ENCODE measurements at places on chromosomes 2 and 18. TPM values are rescaled to one million over a fixed set of nuclear protein-coding genes. Genes with fewer than 3 reads are reported as not detected.
A peak's percentile ranks its signal among the peaks of the same experiment; 100 is the strongest.

The CPSF3 gene
- total RNA-seq = 77.2 TPM

The IL1RL2 gene
- not detected for total RNA-seq

The CLEC4F gene
- not detected for total RNA-seq

The STARD6 gene
- total RNA-seq = not detected

- no peak for DNase-seq
Observed at GRCh38 chr2:163716101-163716500, 19.7 kb downstream of the FIGN start.

DNA sequence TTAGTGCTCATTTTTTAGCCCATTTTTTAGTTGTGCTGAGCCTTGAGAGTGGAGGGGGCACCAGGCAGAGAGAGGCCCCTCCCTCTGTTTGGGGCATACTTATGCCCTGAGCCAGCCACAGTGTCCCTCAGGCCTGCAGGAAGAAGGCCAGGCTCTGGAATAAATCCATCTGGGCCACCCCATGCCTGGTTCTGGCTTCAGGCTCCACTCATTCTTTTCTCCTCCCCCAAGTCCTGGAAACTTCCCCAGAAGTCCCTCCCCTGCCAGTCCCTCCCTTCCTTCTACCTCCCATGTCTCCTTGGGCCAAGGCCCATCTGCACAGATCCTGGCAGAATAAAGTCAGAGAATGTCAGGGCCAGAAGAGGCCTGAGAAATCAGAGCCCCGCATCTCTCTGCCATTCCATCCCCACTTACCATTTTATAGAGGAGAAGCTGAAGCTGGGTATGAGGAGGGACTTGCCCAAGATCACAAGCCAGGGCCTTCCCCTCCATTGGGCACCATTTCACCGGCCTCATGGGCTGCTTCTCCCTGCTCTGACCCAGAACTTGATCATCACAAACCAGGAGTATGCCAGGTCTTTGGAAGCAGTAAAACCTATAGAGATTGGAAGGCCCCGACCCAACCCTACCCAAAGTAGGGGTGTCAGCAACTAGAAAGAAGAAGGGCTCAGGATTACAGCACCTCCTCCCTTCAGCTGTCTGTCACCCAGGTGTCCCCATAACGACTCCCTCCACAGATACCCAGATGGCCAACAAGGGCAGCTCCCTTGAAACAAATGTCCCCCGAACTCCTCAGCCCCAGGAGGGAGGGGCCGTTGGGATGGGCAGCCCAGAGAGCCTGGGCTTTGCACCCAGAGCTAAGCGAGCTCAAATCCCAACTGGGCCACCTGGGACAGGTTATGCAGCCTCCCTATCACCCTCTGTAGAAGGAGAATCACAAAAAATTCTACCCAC is 108.4 kb downstream of the POLR1A start:
- peak; percentile 62 for DNase-seq

DNA sequence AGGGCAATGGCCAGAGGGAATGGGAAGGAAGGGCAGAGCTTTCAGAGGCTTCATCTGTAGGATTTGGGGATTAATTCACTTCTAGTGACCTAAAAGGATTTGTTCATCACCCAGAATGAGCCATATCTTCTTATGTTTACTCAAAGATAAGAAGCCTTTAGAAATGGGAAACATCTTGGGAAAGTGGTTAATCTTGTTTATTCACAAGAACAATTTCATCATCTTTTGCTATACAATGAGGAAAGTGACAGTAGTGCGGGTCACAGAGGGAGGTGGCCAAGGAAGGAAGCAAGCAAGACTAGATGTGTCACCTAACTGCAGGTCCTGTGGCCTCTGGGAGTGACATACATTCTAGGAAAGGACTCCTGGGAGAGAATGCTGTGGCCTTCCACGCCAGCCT is 140.4 kb upstream of the ALPP start:
- no peak for DNase-seq

- no peak for DNase-seq
Observed at GRCh38 chr2:240231838-240232244, 91.4 kb upstream of the OTOS start.

DNA sequence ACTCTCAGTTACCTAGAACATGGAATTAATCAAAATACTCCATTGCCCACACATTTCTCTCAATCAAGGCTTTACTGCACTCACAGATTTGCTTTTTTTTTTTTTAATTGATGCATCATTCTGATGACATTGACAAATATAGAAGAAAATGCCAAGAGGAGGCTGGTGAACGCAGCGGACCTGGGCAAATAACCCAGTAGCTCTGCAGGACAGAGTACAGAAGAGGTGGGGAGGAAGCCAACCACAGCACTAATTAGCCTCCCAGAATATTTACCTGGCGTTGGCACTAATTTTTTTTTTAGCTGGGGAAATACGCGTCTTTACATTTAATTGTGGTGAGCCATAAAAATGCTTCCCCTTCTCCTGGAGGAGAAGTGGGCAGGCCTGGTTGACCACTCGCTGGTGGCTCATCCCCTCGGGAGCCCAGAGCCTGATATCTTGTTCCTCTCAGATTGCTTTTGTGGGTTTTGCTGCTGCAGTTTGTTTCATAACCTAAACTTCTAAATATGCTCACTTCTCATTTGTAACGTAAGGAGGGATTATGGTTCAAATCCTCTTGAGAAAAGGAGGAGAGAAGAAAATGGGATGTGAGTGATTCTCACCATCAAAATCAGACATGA is 165.8 kb upstream of the EPB41L3 start:
- no peak for DNase-seq

GRCh38 chr2:165283342-165283741 is 44.1 kb downstream of the SCN2A start:
- no peak for DNase-seq

- no peak for DNase-seq
Observed at GRCh38 chr2:172639823-172640222, 83.9 kb downstream of the PDK1 start.

DNA sequence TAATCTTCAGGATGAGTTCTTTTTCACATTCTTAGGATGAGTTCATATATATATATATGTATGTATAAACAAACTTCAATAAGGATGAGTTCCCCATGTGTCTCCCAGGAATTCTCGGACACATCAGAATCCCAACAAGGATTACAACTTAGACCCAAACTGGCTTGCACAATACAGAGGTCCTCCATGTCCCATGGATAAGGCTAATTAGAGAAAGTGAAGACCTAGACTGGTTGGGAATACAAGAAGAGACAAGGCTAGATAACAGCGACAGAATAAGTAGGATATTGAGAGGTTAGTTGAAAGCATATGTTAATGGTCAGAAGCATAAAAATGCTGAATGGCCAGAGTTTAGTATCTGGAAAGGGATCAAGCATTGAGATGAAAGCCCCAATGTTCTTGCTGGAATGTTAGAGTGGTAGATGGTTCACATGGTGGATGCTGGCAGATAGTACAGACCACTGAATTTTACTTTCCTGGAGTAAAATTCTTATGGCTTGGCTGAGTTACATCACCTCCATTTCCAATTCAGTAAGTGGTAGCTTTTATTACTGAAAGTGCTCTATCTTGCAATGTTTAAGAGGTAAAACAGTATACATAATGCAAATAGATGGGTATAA is 154.9 kb upstream of the EPHA4 start:
- DNase-seq = no peak

The PLB1 gene
- not detected for total RNA-seq

DNA sequence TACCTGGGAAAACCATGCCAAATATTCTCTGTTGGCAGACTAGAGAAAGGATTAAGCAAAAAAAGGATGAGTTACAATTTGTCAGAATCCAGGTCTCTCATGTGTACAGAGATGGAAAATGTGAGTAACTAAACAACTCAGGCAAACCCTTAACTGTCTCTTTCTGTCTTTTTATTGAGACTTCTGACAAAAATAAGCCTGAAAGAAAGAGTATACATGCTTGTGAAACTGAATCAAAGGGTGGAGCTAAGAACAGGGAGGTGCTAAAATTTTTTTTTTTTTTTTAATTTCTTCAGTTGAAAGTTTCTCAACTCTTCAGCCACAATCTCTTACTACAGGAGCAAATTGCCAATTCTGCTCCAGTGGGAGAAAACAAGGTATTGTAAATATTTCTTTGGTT is at the start of gene SERPINB10:
TSS of gene SERPINB10 (plus strand) at position 295 of the 400 bp plus-strand sequence. CDS start 7,553 bp downstream, outside the sequence.
- DNase-seq = no peak

The MFSD2B gene
- total RNA-seq = 10.9 TPM

- DNase-seq = no peak
Observed at GRCh38 chr2:98807221-98807620, 76.3 kb upstream of the MGAT4A start.

- no peak for DNase-seq
Observed at GRCh38 chr2:9027884-9028283, 24.4 kb upstream of the MBOAT2 start.

GRCh38 chr2:43011158-43011491 is 215.3 kb downstream of the ZFP36L2 start:
- DNase-seq = peak; percentile 41

- DNase-seq = no peak
Observed at GRCh38 chr2:96356889-96357288, 21.3 kb downstream of the NCAPH start.

DNA sequence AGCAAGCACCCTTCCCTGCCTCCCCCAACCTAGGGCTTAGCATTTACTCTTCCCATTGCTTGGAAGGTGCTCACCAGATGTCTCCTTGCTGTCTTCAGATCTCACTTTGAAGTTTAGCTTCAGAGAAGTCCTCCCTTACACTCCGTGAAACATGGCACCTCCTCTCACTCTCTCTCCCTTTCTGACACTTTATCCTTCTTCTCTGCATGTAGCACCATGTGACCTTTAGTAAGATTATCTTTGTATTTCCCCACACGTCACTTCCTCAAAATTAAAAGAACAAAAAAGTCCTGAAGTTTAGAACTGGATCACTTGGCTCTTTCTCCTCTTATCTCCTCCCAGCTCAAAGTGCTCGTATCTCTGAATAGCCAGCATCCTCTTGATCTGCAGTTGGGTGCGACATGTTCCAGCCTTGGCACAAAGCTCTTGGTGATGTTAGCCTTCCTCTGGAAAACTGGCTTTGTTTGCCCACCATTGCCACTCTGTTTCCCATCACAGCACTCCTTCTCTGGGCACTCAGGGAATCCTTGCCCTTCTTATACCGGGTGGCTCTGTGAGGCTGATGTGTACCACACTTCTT is 40.6 kb upstream of the EPAS1 start:
- DNase-seq = no peak

- no peak for DNase-seq
Observed at GRCh38 chr2:232534940-232535651, 4.4 kb upstream of the CHRNG start.

- no peak for DNase-seq
Observed at GRCh38 chr2:218733171-218734021, 22.8 kb downstream of the TTLL4 start.

- DNase-seq = no peak
Observed at GRCh38 chr2:84320940-84321339, 138.1 kb downstream of the SUCLG1 start.

The ITGB6 gene
- total RNA-seq = 0.18 TPM

- DNase-seq = no peak
Observed at GRCh38 chr2:232455426-232456255, at the start of gene ALPI. Gene ALPI (plus strand): TSS chr2:232456153. CDS start chr2:232456200, 47 bp downstream.

The ZEB2 gene
- total RNA-seq = 101 TPM

- no peak for DNase-seq
Observed at GRCh38 chr2:167388497-167388896, 500.2 kb downstream of the XIRP2 start.

DNA sequence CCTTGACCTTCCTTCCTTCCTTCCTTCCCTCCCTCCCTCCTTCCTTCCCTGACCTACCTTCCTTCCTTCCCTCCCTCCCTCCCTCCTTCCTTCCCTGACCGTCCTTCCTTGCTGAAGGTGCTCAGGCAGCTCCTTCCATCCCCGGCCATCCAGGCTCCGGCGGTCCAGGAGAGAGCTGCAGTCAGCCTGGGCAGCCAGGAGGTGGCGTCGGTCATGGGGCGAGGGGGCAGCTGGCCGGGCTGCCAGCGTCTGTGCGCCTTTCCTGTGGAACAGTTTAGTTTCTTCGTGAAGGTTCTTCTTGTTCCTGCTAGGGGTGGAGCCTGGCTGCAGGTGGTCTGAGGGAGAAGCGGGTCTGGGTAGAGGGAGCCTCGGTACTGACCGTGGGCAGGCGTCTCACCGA is 15.7 kb downstream of the GPR35 start:
- peak; percentile 37 for DNase-seq

DNA sequence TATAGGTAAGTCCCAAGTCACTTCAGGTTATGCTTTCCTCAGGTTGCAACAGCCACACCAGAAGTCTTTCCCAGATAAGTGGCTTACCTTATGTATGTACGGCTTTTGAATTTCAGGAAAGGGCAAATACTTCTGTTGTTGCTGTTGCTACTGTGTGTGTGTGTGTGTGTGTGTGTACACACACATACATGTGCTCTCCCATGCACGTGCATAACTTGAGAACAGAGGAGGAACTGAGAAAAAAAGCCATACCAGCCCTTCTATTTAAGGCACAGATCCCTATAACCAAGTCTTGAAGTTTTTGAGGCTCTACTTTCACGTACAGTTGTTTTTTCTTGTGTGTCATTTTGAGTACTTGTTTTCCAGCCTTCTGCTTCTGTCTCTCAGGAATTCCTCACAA is 62.4 kb downstream of the WDPCP start:
- no peak for DNase-seq

DNA sequence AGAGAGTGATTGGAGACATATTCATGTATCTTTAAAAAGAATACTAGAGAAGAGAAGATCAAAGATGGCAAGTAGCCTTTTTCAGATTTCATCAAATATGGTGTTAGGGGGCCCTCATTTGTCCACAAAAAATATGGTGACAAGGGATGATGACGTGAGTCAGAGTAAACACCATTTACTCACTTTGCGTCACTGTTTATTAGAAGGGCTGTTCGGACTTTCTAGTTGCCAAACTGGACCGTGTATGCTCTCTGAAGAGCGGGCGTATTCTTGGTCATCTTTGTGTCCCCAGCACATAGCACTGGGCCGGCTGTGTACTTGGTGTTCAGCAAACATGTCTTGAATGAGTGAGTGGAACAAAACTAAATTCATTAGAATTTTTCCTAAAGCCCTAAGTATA is 37.5 kb downstream of the TTC39C start:
- DNase-seq = no peak

- DNase-seq = no peak
Observed at GRCh38 chr2:96967436-96967835, 18.9 kb downstream of the FAM178B start.

The SERPINB12 gene
- not detected for total RNA-seq

GRCh38 chr2:217289907-217290280 is 430.0 kb upstream of the TNP1 start:
- DNase-seq = no peak

The CYRIA gene
- 2.8 TPM for total RNA-seq

The CGREF1 gene
- 0.72 TPM for total RNA-seq

The DPP10 gene
- total RNA-seq = not detected

DNA sequence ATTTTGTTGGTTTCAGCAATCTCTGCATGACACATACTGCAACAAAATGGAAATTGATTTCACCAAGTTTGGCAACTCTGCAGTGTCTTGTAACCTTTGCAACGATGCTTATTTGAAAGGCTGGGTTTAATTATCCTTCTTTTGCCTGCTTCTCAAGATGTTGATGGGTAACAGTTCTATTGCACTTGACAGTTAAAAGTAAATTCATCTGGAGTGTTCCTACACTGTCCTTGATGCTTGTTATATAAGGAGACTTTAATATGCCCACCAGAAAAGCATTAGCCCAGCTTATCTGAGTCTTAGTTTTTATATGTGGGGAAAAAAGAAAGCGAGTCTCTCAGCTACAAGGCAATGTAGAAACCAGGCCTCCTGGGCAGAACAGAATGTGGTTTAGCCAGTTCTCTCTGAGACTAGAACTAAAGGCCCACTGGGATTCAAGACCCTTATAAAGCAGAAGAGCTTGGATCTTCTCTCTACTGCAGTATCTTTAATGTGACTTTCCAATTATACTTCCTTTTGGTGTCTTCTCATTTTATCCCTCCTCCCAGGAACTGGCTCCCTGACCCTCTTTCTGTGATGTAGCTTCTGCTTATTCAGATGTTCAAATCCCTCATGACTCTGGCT is 106.8 kb upstream of the LYPD6 start:
- no peak for DNase-seq

- no peak for DNase-seq
Observed at GRCh38 chr2:172168917-172169346, 66.2 kb upstream of the DLX2 start.

The HRH4 gene
- not detected for total RNA-seq

All from K562 (cell line).